Urothelium cell line (cell line): ENCODE measurements at places on chromosomes 3 and 15.
A peak's percentile ranks its signal among the peaks of the same experiment; 100 is the strongest.

GRCh38 chr3:11607816-11608215 lies 35.9 kb downstream of the VGLL4 start:
- DNase-seq = no peak

GRCh38 chr3:71797455-71797854 lies 12.5 kb upstream of the PROK2 start:
- no peak for DNase-seq

GRCh38 chr3:116701070-116701469 lies 8.5 kb upstream of the TUSC7 start:
- DNase-seq = no peak

DNA sequence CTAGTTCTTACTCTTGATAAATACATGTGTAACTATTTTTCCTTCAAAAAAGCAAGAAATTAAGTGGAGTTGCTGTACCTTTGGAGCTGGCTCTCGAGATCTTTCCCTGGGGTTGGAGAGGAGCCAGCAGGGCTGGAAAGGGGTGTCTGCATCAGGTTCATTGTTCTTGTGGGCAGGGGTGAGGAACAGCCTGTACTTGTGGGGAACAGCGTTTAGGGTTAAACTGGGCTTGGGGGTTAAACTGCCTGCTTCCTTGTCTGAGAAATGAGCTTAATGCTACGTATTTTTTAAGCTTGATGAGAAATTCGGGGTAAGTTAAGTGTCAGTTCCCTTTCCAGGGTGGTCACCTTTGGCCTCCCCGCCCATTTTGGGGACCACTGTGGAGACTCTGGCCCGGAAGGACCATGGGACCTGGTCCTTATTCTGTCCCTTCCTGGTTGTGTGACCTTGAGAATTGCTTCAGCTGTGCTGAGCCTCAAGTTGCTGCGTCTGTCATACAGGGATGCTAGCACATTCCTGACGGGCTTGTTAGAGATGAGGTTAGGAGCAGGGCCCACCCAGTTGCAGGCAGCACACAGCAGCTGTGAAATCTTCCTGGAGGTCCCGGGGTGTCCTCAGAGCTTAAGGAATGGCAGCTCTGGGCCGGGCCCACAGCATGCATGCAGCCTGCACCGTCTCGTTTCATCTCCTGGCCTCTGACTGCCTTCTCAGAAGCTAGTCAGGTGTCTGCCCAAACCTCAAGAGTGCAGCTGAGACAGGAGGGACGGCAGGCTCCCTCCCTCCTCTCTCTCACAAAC lies 11.6 kb downstream of the H1-8 start:
- DNase-seq = no peak

DNA sequence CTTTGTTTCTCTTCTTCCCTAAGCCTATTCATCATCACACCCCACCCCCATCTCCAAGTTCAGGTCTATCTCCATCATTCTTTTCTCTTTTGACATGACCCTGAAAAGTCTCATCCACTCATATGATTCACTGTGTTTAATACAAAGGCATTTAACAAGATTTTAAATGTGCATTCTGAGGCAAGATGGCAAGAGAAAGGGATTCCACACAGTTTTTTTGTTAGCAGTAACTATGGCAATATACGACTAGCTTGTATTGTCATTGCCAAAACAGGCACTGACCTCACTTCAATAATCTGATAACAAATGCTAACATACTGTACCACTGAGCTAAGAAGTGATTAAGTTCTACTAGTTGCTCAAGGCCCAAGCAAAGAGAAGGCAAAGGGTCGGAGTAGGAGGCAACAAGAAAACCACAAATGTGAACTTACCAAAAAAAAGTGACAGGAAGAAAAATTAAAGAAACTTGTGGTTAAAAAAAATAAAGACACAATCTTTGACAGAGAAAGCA lies 53.2 kb downstream of the FBN1 start:
- no peak for DNase-seq

- peak; percentile 28 for DNase-seq
Measured at GRCh38 chr3:36792342-36792741, 28.0 kb upstream of the DCLK3 start.

- DNase-seq = no peak
Measured at GRCh38 chr3:22360164-22360563, 609.2 kb upstream of the ZNF385D start.

- no peak for DNase-seq
Measured at GRCh38 chr3:73626106-73626505, 1.4 kb upstream of the PDZRN3 start.

GRCh38 chr3:14177580-14178246 lies 688 bp downstream of the XPC start:
- no peak for DNase-seq

DNA sequence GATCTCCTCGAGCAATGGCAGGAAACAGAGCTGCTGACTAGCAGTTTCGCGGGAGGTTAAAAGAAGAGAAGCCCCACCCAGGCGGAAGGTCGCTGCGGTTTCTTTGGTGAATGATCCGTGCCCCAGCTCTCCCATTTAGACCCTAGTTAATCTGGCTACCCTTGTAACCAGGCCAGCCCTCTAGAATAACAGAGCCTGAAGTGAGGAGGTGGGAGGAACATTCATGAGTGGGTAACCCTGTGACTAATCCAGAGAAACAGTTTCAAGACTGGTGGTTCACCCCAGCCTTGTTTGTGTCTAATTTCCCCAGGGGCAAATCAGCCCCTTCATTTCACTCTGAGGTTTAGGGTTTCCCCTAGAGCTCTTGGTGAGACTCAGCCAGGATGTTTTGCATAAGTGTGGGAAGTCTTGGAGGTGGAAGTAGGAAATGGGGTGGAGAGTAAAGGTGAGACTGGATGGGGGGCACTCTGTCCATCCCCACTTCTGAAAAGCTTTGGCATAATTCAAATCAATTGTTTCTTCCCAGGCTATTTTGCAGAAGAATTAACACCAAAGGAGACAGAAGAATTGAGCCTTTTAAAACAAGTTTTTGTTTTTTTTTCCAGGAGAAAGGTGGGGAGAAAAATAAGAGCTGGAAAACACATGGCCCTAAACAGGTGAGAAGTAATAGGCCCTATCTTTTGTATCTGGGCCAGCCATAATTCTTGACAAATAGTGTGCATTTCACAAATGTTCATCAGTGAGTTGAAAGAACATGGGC lies 303.1 kb downstream of the RPLP1 start:
- no peak for DNase-seq

DNA sequence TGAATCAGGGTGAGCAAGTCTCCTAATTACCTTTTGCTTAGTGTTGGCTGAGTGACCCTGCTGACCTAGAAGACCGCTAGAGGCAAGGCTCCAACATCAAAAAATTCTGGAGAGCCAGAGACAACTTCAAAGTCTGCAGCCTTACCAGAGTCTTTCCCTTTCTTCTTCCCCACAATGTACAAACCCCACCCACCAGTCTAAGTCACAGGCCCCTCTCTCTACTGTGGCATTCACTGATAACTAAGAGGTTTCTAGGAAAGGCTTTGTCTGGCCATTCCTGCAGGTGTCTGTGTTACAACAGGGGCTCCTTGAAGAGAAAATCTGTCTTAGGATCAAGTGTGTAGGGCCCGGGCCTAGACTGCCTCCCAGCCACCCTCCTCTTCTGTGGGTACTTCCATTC lies 525 bp downstream of the MYH15 start:
- DNase-seq = no peak

GRCh38 chr3:118974356-118975097 lies 60.1 kb downstream of the IGSF11 start:
- no peak for DNase-seq

DNA sequence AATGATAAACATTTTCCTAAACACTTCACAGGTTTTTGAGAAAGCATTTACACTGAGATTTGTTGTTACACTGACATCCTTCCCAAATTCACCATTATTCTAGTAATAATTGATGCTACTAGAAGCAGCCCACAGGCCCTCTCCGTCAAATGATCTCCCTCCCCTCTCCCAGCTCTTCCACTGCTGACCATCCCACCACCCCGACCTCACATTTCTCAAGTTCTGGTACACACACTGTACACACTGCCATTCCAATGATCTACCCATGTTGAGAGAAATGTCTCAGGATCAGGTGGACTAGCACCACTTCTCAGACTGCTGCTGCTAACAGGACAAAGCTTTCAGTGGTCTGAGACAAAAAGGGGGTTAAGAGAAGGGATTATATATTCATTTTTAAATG lies 3.5 kb downstream of the TBC1D5 start:
- DNase-seq = no peak

DNA sequence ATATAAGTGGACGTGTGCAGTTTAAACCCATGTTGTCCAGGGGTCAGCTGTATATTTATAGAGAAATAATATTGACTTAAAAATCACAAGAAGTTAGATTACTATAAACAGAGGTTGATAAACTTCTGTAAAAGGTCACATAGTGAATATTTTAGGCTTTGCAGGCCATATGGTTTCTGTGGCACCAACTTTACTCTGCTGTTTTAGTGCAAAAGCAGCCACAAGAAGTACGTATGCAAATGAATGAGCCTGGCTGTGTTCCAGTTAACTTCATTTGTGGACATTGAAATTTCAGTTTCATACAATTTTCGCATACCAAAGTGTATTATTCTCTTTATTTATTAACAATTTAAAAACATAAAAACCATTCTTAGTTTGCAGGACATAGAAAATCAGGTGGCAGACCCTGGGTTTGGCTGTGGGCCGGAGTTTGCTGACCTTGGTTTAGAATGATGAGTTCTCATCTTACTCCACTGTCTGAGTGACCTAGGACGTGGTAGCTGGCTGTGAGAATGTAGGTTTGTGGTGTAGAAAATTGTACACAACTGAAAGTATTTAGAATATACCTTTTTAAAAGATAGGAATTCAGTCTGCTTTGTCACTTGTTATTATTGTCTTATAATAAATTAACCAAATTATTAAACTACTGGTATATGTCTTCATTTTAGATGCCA lies 16.3 kb downstream of the FAN1 start:
- no peak for DNase-seq

- no peak for DNase-seq
Measured at GRCh38 chr3:103991461-103992115, 1375.1 kb upstream of the ALCAM start.

DNA sequence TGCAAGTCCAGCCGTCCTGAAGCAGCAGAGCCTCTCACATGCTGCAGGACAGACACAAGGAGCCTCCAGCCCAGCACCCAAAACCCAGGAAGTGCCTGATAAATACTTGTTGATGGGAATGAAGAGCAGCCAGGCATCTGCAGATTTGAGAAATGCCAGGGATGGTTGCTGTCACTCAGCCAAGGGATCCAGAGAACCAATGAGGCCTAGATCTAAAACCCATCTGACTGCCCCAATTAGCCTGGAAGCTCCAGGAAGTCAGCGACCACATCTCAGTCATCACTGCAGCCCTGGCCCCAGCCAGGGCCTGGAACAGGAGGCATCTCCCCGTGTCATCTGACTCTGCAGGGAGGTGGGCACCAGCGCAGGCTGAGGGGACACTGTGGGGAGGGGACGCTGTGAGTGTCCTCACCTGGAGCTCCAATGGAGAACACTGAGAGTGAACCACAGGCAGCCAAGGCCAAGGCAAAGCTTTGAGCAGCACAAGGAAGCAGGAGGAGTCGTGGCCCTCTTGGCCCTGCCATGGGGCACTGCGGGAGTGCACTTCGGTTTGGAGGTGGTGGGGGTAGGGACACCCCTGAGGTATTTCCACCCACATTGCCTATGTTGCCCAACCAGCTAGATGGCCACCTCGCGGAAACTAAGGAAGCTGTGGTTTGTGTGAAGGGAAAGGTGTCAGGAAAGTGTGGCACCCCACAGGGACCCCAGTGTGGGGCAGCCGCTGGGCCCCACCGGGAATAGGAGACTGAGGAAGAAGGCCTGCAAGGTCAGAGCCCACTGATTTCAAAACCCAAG lies 229.5 kb downstream of the VPS13C start:
- DNase-seq = no peak

DNA sequence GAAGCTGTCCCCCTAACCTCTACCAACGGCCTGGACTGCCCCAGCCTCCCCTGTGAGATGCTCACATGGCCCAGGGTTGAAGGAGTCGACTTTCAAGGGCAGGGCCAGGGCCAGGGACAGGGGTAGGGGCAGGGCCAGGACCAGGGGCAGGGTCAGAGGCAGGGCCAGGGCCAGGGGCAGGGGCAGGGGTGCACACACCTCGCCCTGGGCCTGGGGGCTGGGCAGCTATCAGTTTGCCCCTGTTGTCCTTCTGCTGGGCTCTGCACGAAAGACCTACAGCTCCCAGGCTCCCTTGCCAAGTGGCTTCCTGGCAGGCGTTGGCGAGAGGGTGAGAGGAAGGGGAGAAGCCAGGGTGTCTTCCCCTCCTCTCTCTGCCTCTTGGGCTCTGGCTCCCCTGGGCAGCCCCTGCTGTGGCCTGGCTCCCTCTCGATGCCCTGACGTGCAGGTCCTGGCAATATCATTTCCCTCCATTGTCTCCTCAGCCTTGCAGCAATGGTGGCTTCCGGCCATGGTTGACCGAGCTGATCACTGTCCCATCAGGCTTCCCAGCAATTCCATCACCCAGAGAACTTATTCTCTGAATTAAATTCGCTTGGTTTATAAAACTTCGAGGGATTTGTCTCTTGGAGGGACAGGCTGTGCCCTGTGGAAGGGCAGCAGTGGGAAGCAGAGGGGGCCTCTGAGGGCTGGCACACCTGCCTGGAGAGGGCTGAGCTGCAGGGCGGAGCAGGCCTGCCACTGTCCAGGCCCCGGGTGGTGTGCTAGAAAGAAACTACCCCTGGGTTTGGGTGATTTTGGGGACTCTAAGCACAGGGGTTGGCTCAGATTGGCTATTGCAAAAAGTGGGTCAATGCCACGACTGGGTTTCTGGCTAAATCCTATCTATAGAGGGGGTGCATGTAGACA lies 13.9 kb downstream of the PRR23E start:
- no peak for DNase-seq

- DNase-seq = peak; percentile 87
Measured at GRCh38 chr3:10594915-10595314, 89.5 kb upstream of the ATP2B2 start.

GRCh38 chr15:65870889-65871533 lies 1.7 kb downstream of the RAB11A start:
- DNase-seq = peak; percentile 25
